ENCODE measurements at places on chromosomes 12 and 14.

DNA sequence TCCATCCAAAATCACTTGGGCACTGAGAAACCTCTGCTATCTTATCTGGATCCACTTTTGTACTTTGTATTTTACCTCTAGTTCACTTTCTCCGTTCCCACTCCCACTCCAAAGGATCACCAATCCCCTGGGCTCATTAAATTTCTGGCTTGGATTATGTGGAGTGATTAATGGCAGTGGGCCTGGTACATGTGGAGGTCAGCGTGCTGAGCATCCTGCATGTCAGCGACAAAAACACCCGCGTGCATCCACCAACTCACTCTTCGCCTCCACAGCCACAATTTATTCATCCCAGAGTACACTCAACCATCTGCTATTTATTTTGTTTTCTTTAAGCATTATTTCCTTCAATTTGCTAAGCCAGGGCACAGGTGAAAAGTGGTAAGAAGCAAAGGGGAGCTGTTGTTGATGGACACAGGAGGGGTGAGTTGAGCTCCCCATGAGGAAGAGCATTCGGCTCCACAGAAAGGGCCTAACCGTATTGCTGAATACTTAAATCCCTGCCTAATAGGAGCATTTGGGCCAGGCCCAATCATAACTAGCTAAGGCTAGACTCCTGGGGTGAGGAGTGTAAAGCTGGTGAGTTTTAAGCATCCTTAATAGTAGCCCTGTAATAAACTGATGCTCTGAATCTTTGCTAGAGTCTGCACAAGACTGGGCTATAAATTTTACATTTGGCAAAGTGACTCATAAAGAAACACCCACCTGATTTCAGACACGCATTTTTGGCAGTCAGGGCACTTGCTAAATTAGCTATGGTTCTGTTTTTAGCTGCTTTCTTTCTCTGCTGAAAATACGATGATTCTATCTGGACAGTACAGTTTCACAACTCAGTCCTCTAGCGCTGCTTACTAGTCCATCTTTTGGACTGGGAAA is 137.8 kb downstream of the SLC25A21 start:
- no peak for DNase-seq

DNA sequence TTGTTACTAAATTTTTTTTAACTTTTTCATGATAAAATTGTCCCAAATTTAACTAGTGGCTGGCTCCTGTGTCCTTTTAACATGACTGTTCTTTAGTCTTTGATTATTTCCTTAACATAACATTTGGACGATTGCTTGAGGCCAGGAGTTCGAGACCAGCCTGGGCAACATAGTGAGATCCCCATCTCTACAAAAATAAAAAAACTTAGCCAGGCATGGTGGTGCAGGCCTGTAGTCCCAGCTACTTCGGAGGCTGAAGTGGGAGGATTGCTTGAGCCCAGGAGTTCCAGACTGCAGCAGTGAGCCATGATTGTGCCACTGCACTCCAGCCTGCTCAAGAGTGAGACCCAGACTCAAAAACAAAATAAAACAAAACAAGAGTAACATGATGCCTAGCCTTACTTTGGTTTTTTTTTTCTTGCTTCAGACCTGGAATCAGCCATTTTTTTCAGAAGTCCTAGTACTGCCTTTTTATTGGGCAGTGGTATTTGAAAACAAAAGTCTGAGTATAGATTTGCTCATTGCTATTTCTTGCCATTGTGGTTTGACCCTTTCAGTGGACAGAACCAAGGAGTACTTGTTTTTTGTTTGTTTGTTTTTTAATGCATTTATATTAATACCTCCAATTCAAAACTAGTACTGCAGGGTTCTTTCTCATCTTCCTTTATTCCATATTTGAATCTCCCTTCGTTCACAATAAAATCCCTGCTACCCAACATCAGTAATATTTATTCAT is 4.8 kb downstream of the TOGARAM1 start:
- no peak for DNase-seq

GRCh38 chr12:22046090-22046967 is at the start of gene CMAS:
CMAS (plus strand) TSS chr12:22046218; CDS start chr12:22046304, 86 bp downstream.
- no peak for DNase-seq

DNA sequence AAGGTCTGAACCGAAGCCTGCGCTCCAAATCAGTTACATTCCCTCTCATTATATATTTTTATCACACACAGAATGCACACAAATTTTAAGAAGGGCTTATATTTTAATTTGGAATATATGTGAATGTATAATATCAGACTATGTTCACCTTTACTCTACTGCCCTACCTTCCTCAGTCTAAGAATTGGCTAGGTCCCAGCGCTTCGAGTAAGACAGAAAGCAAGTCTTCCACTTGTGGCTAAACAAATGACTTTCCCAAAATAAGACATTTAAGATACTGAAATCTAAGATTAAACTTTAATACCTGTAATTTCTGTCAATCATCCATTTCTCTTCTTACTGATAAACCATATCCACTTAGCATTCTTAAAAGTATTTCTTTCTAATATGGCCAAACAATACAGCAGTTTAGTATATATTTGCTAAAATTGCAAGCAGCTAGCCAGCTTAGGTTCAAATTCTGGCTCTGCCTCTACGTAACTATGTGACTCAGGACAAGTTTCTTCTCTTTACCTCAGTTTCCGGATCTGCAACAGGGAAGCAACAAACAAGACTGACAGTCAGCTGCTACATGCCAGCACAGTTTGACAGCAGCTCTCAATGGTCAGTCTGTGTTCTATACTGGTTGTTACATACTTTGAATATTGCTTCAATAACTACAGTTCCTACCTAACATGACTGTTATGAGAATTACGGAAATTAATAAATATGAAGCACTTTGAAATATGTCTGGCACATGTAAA is 2.0 kb downstream of the INTS13 start:
- no peak for DNase-seq

- no peak for DNase-seq
These were observed 5.4 kb upstream of the SLC22A17 start for GRCh38 chr14:23358042-23358441.

DNA sequence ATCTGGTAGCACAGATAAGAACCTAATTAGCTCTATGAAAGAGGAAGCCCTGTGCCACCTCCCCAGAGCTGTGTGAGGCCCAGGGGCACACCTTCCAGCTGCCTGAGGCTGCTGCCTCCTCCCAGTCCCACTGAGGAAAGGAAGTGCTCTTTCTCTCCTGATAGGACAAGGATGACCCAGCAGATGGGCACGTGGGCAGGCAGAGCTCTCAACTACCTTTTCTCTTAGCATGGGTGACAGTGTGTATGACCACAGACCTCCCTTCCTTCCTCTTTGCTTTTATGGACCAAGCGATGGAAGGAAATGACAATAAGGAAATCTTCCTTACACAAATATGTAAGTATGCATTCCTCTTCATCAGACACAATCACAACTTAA is 127.6 kb upstream of the AMIGO2 start:
- no peak for DNase-seq

GRCh38 chr14:55628426-55628825 is 48.4 kb downstream of the KTN1 start:
- no peak for DNase-seq

DNA sequence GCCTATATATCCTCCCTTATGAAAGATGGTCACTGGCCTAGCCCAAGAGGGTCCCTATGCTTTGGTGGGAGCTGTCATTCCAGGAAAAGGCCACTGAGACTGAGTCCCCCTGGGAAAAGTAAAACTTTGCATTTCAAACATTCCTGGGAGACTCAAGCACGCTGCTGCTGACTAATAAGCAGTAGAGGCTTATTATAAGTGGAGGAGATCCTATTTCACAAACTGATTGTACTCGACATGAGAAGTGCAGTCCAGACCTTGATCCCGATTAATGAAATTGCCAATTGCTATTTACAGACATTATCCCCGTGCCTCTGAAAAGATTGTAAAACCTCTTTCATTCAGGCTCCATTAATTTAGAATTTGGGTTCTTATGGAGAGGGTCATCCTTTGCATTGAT is 96.6 kb downstream of the EMP1 start:
- DNase-seq, result no peak

DNA sequence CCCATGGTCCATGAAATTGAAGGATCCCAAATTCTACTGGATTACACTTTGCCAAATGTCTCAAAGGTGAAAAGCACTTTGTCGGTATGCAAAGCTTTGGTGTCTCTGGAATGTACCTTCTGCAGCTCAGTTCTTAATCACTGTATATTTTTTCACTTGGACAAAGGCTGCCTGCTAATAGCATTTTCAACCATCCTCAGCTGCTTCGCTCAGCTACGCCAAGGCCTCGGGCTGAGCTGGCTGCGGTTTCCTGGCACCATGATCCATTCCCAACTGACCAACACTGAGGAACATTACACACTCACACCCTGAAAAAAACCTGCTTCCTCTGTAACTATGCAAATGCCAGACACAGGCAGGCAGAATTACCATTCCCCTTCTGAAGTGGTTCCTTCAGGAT is 335.2 kb downstream of the DPF3 start:
- no peak for DNase-seq

DNA sequence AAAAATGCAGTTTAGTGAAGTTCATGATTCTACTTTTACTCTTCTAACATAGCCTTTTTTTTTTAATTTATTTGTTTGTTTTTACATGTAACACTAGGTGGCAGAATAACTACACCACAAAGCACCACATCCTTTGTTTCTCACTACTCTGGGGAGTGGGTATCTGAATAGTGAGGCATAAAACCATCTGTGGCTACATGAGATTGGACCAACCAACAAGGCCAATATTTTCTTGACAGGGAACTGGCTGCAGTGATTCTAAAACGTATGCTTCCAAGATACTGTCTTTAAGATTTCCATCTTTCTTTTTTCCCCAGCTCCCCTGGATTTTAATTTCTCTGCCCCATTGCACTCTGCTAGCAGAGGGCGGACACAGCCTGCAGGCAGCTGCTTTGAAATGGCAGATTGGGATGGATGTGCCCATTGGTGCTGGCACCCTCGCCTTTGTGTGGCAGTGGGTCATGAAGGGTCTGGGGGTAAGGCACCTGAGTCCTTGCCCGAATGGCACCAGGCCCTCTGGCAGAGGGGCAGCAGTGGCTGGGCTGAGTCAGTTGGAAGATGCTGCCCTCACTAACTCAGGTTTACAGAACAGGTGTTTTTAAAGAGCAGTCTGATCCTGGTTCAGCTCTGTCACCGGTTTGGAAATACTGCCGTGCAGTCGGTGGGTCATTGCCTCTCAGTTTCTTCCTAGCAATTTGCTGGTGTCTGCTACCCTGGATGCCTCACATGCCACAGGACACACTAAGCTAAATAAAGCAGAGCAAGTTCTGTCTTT is 429.1 kb downstream of the RAD51B start:
- DNase-seq, result no peak

DNA sequence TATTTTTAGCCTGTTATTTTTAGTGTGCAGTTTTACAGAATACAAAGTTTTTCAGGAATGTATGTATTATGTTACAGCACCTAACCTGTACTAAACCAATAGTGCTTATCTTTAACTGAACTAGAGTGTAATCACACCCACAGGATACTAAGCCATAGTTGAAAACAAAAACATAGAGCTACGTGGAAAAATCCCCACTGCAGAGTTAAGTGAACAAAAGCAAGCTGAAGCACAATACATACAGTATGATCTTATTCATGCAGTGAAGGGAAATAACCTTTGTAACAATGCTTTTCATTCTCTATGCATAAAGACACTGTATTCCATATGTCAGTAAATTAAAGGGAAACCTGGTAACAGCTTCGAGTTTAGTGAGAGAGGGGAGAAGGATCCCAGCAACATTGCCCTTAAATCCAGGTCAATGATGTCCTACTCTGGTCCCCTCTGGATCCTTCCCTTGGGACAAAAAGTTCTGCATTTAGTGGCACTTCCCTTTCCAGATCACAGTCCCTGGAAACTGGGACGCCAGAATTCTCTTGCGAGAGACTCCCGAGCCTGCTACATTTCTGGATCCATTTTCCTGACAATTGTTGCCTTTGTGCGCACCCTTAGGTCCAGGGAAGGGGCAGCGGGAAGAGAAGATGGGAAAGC is 121.3 kb upstream of the CCND2 start:
- DNase-seq, result no peak

- no peak for DNase-seq
These were observed 29.6 kb upstream of the NTF3 start for GRCh38 chr12:5402009-5402935.

- DNase-seq, result no peak
These were observed 110.4 kb downstream of the SLC6A15 start for GRCh38 chr12:84802161-84802560.

DNA sequence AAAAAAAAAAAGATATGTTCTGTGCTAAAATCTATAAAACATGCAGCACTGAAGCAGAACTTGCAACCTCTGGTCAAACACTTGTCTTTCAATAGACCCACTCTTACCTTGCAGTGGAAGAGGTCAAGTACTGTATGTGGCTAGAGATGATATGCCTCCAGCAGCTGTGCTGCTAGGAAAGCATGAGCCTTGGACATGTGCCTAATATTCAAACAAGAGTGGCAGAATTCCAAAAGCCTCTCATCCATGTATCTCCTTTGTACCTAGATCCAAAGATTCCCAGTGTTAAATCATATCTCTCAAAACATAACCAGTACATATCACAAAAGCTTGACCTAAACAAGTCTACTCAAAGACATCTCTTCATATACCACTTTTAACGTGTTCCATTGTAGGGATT is 105.0 kb upstream of the CPNE8 start:
- no peak for DNase-seq

DNA sequence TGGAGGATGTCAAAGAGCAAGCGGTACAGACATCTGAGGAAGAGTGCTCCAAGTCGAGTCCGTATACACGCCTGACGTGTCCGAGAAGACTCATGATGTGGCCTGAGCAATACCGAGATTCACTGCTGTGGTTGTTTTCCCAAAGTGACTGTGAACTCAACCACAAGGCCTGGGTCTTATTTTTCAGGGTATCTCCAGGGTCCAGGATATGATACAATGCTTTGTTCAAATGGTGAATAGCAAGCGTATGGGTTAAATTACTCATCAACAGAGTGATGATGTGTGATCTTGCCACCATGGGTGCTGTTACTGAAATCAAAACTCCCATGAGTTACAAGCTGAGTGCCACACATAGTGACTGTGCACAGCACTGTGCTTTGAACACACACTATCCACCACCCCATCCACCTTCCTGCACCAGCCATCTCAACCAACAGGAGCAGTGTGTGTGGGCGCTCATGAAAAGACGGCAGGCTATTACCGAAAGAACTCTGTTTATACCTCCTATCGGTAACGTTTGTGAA is 109.6 kb downstream of the BCAT1 start:
- no peak for DNase-seq

- no peak for DNase-seq
These were observed 416.3 kb upstream of the OR4E1 start for GRCh38 chr14:22089940-22090339.

- DNase-seq, result no peak
These were observed 82.1 kb downstream of the SPTSSA start for GRCh38 chr14:34379816-34380470.

- DNase-seq, result no peak
These were observed 465.9 kb upstream of the TBX3 start for GRCh38 chr12:115149685-115150378.
